A375 (cell line): ENCODE measurements at places on chromosomes 2 and 18. TPM values are rescaled to one million over a fixed set of nuclear protein-coding genes. Genes with fewer than 3 reads are reported as not detected.

UBR3 gene
- 4.4 and 5.5 TPM in 2 replicates for total RNA-seq

RAB12 gene
- 34.5 and 38.8 TPM in 2 replicates for total RNA-seq

DTNB gene
- 13.5 and 15.1 TPM in 2 replicates for total RNA-seq

C18orf54 gene
- total RNA-seq = 3.9 and 4.0 TPM in 2 replicates

LOXHD1 gene
- total RNA-seq = not detected in 2 replicates

CPLX4 gene
- not detected in 2 replicates for total RNA-seq

VAMP8 gene
- total RNA-seq = 21.2 and 22.0 TPM in 2 replicates

DSG4 gene
- not detected in 2 replicates for total RNA-seq

MRPL33 gene
- 186 and 251 TPM in 2 replicates for total RNA-seq

ACMSD gene
- total RNA-seq = not detected in 2 replicates

LOXL3 gene
- total RNA-seq = 158 and 171 TPM in 2 replicates

MROH2A gene
- total RNA-seq = not detected in 2 replicates

SERPINB4 gene
- not detected in 2 replicates for total RNA-seq

C2orf66 gene
- 0.15 TPM in 1 of 2 replicates, not detected in the other for total RNA-seq

ZNF804A gene
- total RNA-seq = 3.0 and 3.4 TPM in 2 replicates

VPS54 gene
- 11.7 and 14.6 TPM in 2 replicates for total RNA-seq

CD302 gene
- 3.8 and 3.9 TPM in 2 replicates for total RNA-seq

LAMA3 gene
- 0.98 and 1.1 TPM in 2 replicates for total RNA-seq

SCN2A gene
- total RNA-seq = 0.27 and 0.41 TPM in 2 replicates

TMEM198 gene
- total RNA-seq = 4.2 and 4.3 TPM in 2 replicates

GATA6 gene
- total RNA-seq = 4.2 and 4.3 TPM in 2 replicates

PLB1 gene
- 0.23 and 0.58 TPM in 2 replicates for total RNA-seq

ITPRIPL1 gene
- 10.1 and 11.2 TPM in 2 replicates for total RNA-seq

PKDCC gene
- 3.2 and 3.8 TPM in 2 replicates for total RNA-seq

NYAP2 gene
- not detected in 2 replicates for total RNA-seq

GMCL1 gene
- 11.5 and 12.7 TPM in 2 replicates for total RNA-seq

PAX8 gene
- total RNA-seq = 1.5 and 1.6 TPM in 2 replicates

TUBA4B gene
- not detected in 2 replicates for total RNA-seq

TXNDC2 gene
- total RNA-seq = 0.08 TPM in 1 of 2 replicates, not detected in the other

ARID5A gene
- total RNA-seq = 5.3 and 8.4 TPM in 2 replicates

KCNG2 gene
- total RNA-seq = not detected in 2 replicates

BOLL gene
- not detected in 2 replicates for total RNA-seq

ADAM23 gene
- 2.9 and 4.9 TPM in 2 replicates for total RNA-seq

HMSD gene
- not detected in 2 replicates for total RNA-seq

RGPD3 gene
- total RNA-seq = 0.08 TPM in 1 of 2 replicates, not detected in the other

EVA1A gene
- 35.2 and 37.8 TPM in 2 replicates for total RNA-seq

ERMN gene
- not detected in 2 replicates for total RNA-seq

CCDC141 gene
- total RNA-seq = under 0.01 TPM in 1 of 2 replicates, not detected in the other

TSN gene
- 24.9 and 27.8 TPM in 2 replicates for total RNA-seq

SCYGR4 gene
- total RNA-seq = not detected in 2 replicates

CASP10 gene
- total RNA-seq = 1.7 TPM in 2 replicates

SKOR2 gene
- total RNA-seq = not detected in 2 replicates

TMEM247 gene
- total RNA-seq = not detected in 2 replicates

SP140L gene
- 7.1 and 10.8 TPM in 2 replicates for total RNA-seq

ST8SIA3 gene
- not detected in 2 replicates for total RNA-seq

HOXD3 gene
- total RNA-seq = 0.90 and 2.7 TPM in 2 replicates

HSPD1 gene
- total RNA-seq = 308 and 401 TPM in 2 replicates

MATN3 gene
- 0.15 and 0.66 TPM in 2 replicates for total RNA-seq

SCYGR8 gene
- total RNA-seq = not detected in 2 replicates

UGT1A8 gene
- total RNA-seq = not detected in 2 replicates

MREG gene
- total RNA-seq = 2.4 and 4.3 TPM in 2 replicates

LAMA1 gene
- 3.1 and 5.5 TPM in 2 replicates for total RNA-seq

SMYD1 gene
- total RNA-seq = 0.38 and 1.2 TPM in 2 replicates

KIF5C gene
- 4.1 and 4.7 TPM in 2 replicates for total RNA-seq

DTNA gene
- 4.6 and 6.9 TPM in 2 replicates for total RNA-seq

PCARE gene
- total RNA-seq = 0.04 TPM in 1 of 2 replicates, not detected in the other
